ENCODE measurements at places on chromosomes 4 and X.

DNA sequence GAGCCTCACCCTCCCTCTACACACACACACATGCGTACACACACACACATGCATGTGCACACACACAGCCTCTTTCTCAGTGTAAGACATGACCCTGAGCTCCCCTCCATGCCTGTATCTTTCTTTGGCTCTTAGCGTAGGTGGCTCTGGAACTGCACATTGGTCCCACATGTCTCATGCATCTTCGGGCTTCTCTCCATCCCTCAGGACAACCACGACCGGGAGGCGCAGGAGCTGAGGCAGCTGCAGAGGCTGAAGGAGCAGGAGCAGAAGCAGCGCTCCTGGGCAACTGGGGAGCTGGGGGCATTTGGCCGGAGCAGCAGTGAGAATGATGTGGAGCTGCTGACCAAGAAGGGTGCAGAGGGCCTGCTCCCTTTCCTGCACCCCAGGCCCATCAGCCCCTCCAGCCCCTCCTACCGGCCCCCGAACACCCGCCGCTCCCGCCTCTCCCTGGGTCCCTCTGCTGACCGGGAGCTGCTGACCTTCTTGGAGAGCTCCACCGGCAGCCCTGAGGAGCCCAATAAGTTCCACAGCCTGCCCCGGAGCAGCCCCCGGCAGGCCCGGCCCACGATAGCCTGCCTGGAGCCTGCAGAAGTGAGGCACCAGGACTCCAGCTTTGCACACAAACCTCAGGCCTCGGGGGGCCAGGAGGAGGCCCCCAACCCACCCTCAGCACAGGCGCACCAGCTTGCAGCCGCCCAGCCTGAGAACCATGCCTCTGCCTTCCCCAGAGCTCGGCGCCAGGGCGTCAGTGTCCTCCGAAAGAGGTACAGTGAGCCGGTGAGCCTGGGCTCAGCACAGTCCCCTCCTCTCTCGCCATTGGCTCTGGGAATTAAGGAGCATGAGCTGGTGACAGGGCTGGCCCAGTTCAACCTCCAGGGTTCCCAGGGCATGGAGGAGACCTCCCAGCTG lies 38.6 kb downstream of the FHDC1 start:
- DNase-seq: no peak

DNA sequence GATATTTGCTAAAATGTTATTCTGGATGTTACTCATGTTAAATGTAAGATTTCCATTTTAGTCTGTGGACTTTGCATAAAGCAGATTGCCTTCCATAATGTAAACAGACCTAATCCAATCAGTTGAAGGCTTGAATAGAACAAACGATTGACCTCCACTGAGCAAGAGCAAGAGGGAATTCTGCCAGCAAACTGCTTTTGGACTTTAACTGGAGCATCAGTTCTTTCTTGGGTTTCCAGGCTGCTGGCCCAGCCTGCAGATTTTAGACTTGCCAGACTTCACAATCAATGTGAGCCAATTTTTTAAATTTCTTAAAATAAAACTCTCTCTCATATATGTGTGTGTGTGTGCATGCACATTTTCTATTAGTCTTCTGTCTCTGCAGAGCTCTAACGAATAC lies 1248.8 kb downstream of the ADGRL3 start:
- no peak for DNase-seq

GRCh38 chr4:181127171-181127570 lies 1116.0 kb upstream of the TENM3 start:
- no peak for DNase-seq

GRCh38 chr4:74772106-74772505 lies 22.2 kb downstream of the BTC start:
- DNase-seq: no peak

GRCh38 chrX:12885508-12885907 lies 18.6 kb downstream of the TLR7 start:
- no peak for DNase-seq

DNA sequence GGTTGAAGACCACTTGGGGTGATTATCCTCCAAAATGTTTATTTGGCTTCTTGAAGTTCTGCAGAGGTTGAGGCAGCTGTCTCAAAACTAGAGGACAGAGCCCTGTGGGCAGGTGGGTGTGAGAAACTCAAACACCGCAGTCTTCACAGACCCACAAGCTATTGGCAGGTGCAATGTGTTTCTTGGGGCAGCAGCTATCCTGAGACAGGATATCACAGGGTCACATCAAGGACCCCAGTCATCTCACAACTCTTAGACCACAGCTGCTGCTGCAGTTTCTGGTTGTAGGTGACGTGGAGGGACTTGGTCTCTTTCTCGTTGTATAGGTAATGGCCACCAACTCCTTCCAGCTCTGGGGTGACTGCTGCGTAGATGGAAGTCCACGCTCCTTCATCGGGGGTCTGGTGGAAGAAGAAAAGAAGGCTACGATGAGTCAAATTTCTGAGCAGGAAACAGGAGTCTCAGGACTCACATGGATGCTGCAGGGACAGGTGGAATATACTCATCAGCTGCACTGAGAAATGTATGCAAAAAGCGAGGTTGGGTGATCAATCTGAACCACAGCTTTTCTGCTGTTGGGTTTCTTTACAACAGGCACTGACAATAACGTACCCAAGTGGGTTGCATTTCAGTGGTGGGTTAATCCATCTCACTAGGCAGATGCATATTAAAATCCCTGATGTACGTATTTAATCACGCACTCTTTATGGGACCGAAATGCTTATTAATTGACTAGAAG lies 279.8 kb downstream of the DHRSX start:
- DNase-seq: no peak

GRCh38 chrX:78831523-78831922 lies 84.0 kb downstream of the LPAR4 start:
- no peak for DNase-seq

- DNase-seq: peak; percentile 24
These were observed 570.7 kb downstream of the BCOR start for GRCh38 chrX:39527025-39527424.

DNA sequence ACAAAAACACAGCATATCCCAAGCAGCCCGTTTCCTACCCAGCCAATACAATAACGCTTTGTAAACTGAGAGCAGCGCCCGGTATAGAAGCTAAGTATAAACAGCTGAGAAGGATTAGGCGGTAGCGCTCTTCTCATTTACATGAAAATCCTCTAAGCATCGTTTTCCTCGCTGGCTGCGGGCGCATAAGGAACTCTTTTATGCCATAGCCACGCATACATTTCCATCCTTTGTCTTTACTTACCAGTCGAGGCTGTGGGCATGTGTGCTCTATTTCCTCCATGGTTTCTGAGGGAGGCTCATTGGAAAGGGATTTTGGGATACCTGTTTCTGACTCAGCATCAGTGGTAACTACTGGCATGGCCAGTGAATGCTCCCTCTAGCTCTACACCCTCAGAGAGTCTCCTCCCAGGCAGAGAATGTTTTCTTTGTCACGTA lies 383 bp downstream of the PCYT1B start:
- DNase-seq: no peak

DNA sequence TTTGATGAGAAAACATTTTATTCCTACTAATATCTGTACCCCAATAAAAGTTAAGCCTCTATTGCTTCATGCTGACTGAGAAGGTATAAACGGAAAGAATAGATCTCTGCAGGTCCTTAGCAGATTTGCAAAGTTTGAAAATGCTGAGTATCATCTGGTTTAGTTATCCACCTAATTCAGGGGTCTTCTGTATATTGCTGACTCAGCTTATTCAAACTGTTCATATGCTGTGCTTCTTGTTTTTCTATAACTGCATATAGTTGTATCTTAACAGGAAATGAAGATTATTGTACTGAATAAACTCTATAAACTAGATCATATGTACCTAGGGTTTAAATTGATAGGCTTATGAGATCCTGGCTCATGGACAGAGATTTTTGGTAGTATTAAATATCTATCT lies 23.7 kb downstream of the ZNF330 start:
- no peak for DNase-seq

- no peak for DNase-seq
These were observed 1190.4 kb downstream of the TECRL start for GRCh38 chr4:63218856-63219255.

GRCh38 chr4:147479376-147479775 lies 1.5 kb upstream of the EDNRA start:
- no peak for DNase-seq

DNA sequence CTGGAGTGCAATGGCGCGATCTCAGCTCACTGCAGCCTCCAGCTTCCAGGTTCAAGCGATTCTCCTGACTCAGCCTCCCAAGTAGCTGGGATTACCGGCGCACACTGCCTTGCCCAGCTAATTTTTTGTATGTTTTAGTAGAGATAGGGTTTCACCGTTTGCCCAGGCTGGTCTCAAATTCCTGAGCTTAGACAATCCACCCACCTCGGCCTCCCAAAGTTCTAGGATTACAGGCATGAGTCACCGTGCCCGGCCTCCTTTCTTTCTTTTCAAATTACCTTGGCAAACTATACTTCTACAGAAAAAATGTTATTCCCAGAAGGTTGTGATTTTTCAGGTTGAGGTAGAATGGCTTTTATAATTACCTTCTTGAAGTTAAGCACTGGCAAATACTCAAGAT lies 321.9 kb upstream of the PRPS2 start:
- no peak for DNase-seq

GRCh38 chr4:128298146-128298758 lies 10.6 kb upstream of the PGRMC2 start:
- no peak for DNase-seq

GRCh38 chrX:108735679-108736508 lies 469 bp downstream of the IRS4 start:
- DNase-seq: no peak

DNA sequence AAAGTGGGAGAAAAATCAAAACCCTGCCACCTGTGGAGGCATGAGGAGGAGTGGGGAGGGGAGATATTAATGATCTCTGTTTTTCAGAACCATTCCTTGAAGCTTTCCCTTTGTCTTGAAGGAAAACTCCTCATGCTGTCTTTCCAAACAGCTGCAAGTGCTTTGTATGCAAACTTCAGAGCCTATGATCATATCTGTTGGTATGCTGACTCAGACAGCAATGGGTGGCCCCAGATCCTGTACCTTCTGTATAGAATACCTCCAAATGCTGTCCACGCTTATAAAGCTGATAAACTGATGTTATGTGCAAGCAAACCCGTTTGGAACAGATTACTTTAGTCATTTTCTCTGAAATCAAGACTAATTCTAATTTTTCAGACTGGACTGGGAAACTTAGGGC lies 31.9 kb downstream of the BMP15 start:
- DNase-seq: no peak

DNA sequence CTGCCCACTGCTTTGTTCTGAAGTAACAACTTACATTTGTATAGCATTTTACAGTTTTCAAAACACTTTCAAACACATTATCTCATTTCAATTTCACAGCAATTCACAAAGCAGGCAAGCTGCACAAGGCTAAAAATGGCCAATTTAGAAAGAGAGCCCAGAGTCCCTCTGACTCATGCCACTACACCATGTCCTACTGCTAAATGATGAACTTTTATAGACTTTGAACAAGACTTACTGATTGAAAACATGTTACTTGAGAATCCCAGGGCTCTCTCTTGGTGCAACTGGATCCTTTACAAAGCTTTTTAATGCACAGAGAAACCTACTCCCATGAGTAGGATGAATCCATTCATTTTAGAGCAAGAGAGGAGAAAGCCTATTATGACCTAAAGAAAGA lies 5.8 kb upstream of the G3BP2 start:
- no peak for DNase-seq
